GM04503 (cell line): ENCODE measurements at places on chromosomes 1 and 21.

- DNase-seq: no peak
Observed at GRCh38 chr1:10812387-10812915, 16.0 kb upstream of the CASZ1 start.

DNA sequence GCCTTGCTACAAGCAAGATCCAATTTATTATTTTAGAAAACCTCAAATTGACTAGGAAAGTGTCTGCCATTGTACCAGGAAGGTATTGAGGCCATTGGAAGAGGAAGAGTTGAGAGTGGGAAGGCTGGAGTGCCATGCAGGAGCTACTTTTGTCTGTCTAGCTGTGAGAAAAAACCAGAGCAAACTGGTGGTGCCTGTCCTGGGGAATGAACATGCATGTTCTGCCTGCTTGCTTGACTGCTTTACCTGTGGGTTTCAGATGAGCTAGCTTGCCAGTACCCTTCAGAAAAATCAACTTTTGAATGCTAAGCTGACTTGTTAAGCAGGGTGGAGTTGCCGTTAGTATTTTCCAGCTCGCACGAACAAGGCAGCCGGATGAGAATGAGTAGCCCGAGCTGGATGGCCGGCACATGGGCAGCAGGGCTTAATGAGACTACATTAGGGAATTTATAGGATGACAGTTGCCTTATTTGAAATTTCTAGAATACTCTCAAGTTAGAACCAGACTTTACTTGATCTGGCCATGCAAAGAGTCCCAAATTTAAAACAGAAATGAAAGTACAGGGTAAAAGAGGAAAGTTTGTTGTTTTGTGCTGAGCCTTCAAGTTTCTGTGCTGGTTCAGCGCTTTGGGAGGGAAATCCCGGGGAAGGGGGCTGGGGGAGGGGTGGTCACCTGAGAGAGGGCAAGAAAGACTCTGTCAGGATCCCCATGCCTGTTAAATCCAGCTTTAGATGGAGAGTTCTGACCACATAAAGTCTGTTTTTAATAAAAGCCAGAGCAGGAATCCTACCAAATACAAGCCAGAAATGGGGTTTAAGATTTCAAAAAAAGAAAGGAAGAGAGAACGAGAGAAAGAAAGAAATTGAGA, 29.6 kb upstream of the C1orf105 start:
- DNase-seq: no peak

GRCh38 chr1:117638141-117638540, 32.3 kb downstream of the TENT5C start:
- DNase-seq: no peak

DNA sequence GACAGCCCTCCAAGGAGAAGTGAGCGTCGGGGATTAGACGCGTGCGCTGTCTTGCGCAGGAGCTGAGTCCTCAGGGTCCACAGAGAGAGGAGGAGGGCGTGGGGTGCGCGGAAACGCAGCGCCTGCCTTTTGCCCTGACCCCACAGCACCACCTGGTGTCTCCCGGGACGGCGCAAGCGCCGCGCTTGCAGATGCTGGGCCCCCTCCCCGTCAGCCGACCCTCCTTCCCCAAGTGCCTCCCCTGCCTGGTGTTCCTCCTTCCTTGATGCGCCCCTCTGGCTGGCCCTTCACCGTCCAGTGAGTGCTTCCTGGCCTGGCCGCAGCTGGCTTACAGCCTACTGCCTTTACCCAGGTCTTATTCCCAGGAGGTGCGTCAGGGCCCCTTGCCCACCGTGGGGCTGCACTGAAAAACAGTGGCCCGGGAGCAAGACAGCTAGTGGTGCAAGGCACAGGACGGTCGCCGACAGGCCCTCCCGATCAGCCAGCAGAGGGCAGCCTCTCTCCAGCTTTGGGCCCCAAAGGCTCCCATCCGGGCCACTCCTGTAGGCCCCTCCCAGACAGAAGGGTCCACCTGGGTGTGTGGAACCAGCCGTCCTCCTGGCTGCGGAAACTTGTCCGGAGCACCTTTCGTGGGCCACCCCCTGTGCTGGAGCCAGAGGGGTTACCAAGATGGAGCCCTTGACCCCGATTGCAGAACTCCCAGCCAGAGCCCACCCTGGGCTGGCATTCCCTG, 12.9 kb upstream of the PHLDA3 start:
- no peak for DNase-seq

- no peak for DNase-seq
Observed at GRCh38 chr1:229186373-229187056, 84.4 kb upstream of the RAB4A start.
